Sigmoid colon (tissue), 7 donors: ENCODE measurements at places on chromosomes 11 and 22. TPM values are rescaled to one million over a fixed set of nuclear protein-coding genes. Genes with fewer than 3 reads are reported as not detected.

Gene UBQLNL
- total RNA-seq = 0.66 TPM

DNA sequence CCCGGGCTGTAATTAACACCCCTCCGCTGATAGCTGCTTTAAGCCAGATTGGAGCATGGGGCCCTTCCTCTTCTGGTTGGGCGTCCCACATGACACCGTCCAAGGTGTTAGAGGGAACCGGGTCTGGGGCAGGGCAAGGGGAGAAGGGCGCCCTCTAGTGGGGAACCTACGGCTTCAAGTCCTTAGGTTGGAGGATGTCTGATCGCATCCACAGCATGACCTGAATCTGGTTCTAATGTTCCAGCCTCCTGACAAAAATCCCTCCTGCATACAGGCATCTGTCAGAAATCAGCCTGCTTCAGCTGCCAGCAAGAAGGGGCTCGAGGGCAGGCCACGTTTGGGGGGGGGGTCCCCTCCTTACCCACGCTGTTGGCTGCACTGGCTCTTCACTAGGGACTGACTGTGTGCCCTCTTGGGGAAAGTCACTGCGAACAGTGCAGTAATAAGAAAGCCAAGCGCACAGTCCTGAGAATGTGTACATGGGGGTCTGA is 94.2 kb upstream of the TBCEL start:
- H3K4me1 ChIP-seq = no peaks in the 10 kb centered on the region
- no peaks in the 10 kb centered on the region for H3K36me3 ChIP-seq
- H3K27me3 ChIP-seq = no peaks in the 10 kb centered on the region
- H3K27ac ChIP-seq = no peak overlapping the region
- H3K4me3 ChIP-seq = no peak overlapping the region
- no peak for DNase-seq

Gene TNNT3
- total RNA-seq = 17.2 TPM

- H3K27me3 ChIP-seq = no peaks in the 10 kb centered on the region
- no peaks in the 10 kb centered on the region for H3K36me3 ChIP-seq
- no peak overlapping the region for H3K27ac ChIP-seq
- H3K4me1 ChIP-seq = no peaks in the 10 kb centered on the region
Observed at GRCh38 chr11:69211540-69211919, 55.8 kb downstream of the SMIM38 start.

Gene IGHMBP2
- 12.2 TPM for total RNA-seq

Gene WT1
- 0.81 TPM for total RNA-seq

- H3K36me3 ChIP-seq = no peaks in the 10 kb centered on the region
- H3K4me1 ChIP-seq = no peaks in the 10 kb centered on the region
Observed at GRCh38 chr11:46263120-46263519, 14.3 kb upstream of the CREB3L1 start.

Gene SLC5A4
- 1.1 TPM for total RNA-seq

DNA sequence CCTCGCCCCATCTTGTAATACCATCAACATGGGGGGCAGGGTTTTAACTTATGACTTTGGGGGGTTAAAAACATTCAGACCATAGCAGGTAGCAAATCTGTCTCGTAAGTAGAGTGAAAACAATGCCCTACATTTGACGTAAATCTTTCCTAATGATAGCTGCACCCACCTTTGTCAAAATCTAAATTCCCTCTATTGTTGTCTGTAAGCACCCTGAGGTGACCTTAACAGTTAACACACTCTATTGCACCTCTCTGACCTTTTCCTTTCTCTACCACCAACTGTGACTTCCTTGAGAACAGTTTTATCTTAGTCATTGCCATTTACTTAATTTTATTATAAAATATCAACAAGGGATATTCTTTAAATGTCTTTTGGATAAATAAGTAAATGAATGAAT is 1024.9 kb upstream of the CNTN5 start:
- no peak overlapping the region for H3K4me3 ChIP-seq
- no peaks in the 10 kb centered on the region for H3K27me3 ChIP-seq
- no peaks in the 10 kb centered on the region for H3K36me3 ChIP-seq
- no peak for DNase-seq
- H3K4me1 ChIP-seq = no peaks in the 10 kb centered on the region

DNA sequence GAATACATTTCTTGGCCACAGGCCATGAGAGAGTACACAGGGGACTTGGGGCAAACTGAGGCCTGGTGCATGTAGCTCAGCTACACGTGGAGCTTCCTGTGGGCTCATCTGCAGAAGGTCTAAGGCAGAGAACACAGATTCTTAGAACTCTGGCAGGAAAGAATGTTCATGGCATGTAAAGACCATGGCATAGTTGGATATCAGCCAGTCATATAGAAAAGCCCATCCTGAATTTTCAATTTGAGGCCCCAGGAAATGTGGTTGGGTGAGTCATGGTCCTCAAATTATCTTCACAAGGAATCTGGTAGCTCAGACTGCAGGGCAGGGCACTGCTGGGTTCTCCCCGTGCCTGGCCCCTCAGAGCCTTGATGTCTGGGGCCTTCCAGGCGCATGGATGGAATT is 13.7 kb upstream of the ST3GAL4 start:
- no peaks in the 10 kb centered on the region for H3K27me3 ChIP-seq
- no peak overlapping the region for H3K27ac ChIP-seq
- no peak for DNase-seq
- no peak overlapping the region for H3K4me3 ChIP-seq
- peaks cover 55% of the 10 kb centered on the region for H3K36me3 ChIP-seq

GRCh38 chr11:41449483-41450050 is 9.9 kb downstream of the LRRC4C start:
- H3K36me3 ChIP-seq = no peaks in the 10 kb centered on the region
- H3K4me3 ChIP-seq = no peak overlapping the region
- no peaks in the 10 kb centered on the region for H3K4me1 ChIP-seq
- DNase-seq = no peak
- no peak overlapping the region for H3K27ac ChIP-seq
- H3K27me3 ChIP-seq = no peaks in the 10 kb centered on the region

DNA sequence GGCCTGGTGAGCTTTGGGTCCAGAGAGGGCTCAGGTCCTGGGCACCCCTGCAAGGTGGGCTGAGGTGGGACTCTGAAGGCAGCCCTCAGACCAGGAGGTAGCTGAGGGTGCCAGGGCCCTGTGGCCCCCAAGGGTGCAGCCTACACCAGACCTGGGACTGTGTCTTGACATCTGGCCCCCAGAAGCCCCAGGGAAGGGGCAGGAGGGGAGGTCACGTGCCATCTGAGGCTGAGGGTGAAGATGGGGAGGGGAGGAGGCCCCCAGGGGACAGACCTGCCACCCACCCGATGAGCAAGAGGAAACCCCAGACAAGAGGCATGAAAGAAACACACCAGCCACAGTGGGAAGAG is 520.2 kb downstream of the BRD1 start:
- no peak overlapping the region for H3K27ac ChIP-seq
- peaks cover 55% of the 10 kb centered on the region for H3K27me3 ChIP-seq
- no peaks in the 10 kb centered on the region for H3K4me1 ChIP-seq
- DNase-seq = peak; percentile 21
- H3K4me3 ChIP-seq = no peak overlapping the region
- no peaks in the 10 kb centered on the region for H3K36me3 ChIP-seq

GRCh38 chr22:45888221-45889092 is 88.5 kb downstream of the WNT7B start:
- no peak overlapping the region for H3K27ac ChIP-seq
- no peak overlapping the region for H3K4me3 ChIP-seq
- no peak for DNase-seq
- H3K4me1 ChIP-seq = no peaks in the 10 kb centered on the region
- H3K36me3 ChIP-seq = no peaks in the 10 kb centered on the region

- H3K4me3 ChIP-seq = no peak overlapping the region
- no peaks in the 10 kb centered on the region for H3K4me1 ChIP-seq
- H3K27me3 ChIP-seq = no peaks in the 10 kb centered on the region
- H3K36me3 ChIP-seq = no peaks in the 10 kb centered on the region
Observed at GRCh38 chr11:69489746-69490365, 8.4 kb downstream of the LINC01488 start.

DNA sequence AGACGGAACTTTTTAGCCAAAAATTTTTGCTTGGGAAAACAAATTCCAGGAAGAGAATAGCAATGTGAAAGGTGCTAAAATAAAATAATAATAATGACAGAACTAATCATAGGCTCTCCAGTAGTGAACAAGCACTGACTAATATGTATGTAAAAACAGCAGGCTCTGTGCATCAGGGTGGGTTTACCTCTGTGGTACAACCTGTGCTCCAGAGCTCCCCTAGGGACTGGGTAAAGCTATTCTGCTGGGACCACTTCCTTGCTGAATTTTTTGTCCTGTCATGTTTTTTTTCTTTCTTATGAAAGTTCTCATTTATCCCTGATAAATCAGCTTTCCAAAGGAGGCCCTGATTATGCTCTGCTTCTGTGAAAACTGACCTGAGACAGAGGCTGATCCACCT is 18.8 kb downstream of the LUZP2 start:
- DNase-seq = no peak
- H3K27me3 ChIP-seq = no peaks in the 10 kb centered on the region
- no peaks in the 10 kb centered on the region for H3K4me1 ChIP-seq
- no peaks in the 10 kb centered on the region for H3K36me3 ChIP-seq
- H3K4me3 ChIP-seq = no peak overlapping the region

GRCh38 chr11:43924112-43924855 is 18.2 kb upstream of the C11orf96 start:
- no peaks in the 10 kb centered on the region for H3K27me3 ChIP-seq
- H3K4me3 ChIP-seq = no peak overlapping the region
- no peak for DNase-seq

- H3K4me1 ChIP-seq = peaks cover 44% of the 10 kb centered on the region
- DNase-seq = peak; percentile 100
Observed at GRCh38 chr11:62831520-62832335, at the start of gene STX5. Gene STX5, minus strand, starts transcription at chr11:62832051. Its CDS starts 808 bp downstream, at chr11:62831243.

Gene IGSF9B
- 53.7 TPM for total RNA-seq

DNA sequence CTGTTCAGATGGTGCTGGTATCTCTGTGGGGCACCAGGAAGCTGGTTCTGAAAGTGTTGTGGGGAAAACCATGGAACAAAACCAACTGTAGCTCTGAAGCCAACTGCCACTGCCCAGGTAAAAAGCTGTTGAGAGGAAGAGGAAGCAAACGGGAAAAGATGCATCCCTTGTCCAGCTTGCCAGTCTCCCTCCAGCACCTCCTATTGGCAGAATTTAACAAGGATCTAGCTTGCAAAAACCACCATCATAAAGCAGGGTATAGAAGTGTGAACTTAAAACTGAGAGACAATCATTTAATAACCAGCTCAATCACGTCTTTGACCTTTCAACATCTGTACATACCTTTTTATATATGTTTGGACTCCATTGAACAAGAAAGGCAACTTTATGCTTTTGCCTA is 4.5 kb downstream of the PATE1 start:
- H3K27ac ChIP-seq = no peak overlapping the region
- no peak overlapping the region for H3K4me3 ChIP-seq
- no peaks in the 10 kb centered on the region for H3K4me1 ChIP-seq
- H3K27me3 ChIP-seq = no peaks in the 10 kb centered on the region
- H3K36me3 ChIP-seq = no peaks in the 10 kb centered on the region
- no peak for DNase-seq

- no peak overlapping the region for H3K4me3 ChIP-seq
- no peak overlapping the region for H3K27ac ChIP-seq
- H3K4me1 ChIP-seq = no peaks in the 10 kb centered on the region
- DNase-seq = no peak
Observed at GRCh38 chr11:35580397-35580781, 37.9 kb upstream of the FJX1 start.

DNA sequence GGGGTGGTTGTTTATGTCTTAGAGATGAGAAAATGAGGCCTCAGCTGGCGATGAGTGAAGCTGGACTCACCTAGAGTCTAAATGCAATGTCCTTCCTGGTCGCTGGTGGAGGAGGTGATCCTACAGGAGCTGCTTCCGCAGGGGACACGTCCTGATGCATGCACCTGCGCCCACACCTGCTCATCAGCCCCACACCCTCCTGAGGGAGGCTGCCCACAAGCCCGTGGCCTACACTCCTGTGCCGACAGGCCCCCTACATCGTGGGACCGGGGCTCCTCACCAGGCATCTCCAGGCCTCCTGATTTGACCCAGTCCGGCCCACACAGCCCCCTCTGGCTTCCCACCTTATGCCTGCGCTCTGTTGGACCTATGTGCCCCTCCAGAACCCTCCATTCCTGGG is 857.2 kb downstream of the TBC1D22A start:
- peaks cover 10% of the 10 kb centered on the region for H3K27me3 ChIP-seq
- no peak overlapping the region for H3K4me3 ChIP-seq

- H3K36me3 ChIP-seq = no peaks in the 10 kb centered on the region
- no peaks in the 10 kb centered on the region for H3K4me1 ChIP-seq
- DNase-seq = no peak
- H3K27me3 ChIP-seq = no peaks in the 10 kb centered on the region
Observed at GRCh38 chr11:75784085-75784478, 15.5 kb downstream of the DGAT2 start.

DNA sequence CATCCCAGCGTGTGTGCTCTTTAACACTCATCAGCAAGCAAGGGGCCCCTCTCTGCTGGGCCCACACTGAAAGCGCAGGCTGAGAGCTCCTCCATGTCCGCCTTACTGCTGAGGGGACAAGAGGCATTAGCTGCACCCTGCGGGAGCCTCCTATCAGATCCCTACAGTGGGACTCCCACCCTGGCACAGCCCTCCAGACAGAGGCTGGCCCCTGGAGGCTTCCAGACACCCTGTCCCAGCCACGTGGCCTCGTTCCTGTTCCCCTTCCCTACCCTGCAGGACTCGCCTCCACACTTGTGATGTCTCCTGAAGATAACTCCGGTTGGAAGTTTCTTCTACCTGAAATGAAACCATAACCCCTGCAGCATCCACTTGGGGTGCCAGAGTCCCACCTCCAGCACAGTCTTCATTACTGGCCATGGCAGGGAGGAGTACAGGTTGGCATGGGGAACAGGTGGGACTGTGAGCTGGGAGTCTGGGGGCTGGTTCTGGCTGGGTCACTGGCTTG is 5.0 kb upstream of the SH3BP1 start:
- H3K4me3 ChIP-seq = peak overlapping the region; percentile 24
- H3K36me3 ChIP-seq = peaks cover 6% of the 10 kb centered on the region
- peak overlapping the region; percentile 69 for H3K27ac ChIP-seq
- no peak for DNase-seq
- H3K4me1 ChIP-seq = peaks cover 36% of the 10 kb centered on the region

DNA sequence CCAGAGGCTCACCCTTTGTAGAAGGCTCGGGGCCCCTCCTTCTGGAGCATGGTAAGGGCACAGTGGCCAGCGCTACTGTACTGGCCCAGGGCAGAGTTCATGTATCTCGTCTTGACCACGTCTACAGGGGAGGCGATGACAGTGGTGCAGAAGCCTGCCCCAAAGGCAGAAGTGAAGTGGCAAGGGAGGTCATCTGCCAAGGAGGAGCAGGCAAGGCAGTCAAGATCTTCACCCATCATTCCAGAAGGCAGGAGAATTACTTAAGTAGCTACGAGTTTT is 7.2 kb downstream of the UCP2 start:
- H3K27me3 ChIP-seq = no peaks in the 10 kb centered on the region
- H3K4me1 ChIP-seq = no peaks in the 10 kb centered on the region
- H3K27ac ChIP-seq = no peak overlapping the region
- H3K36me3 ChIP-seq = no peaks in the 10 kb centered on the region
- H3K4me3 ChIP-seq = no peak overlapping the region
- DNase-seq = peak; percentile 45

Gene CABP7
- total RNA-seq = under 0.01 TPM
